ENCODE measurements at places on chromosomes 16 and 17.

DNA sequence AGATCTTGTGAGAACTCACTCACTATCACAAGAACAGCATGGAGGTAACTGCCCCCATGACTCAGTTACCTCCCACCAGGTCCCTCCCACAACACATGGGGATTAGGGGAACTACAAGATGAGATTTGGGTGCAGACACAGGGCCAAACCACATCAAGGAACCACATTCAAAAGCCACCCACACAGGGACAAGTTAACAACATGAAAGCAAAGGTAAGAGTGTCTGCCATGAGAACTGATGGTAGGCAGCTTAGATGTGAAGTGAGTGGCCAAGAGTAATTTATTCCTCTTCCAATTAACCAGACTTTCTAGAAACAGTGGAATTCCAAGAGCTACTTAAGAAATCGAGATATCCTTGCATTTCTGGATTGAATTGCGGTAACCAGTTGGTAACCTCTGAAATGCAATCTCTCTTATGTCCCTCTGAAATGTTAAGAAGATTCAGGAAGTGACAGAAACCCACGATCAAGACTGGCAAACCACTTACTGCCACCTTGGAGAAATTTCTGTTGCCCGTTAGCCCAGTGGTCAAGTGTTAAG, 167.4 kb upstream of the CACNG5 start:
- DNase-seq, result no peak

- DNase-seq, result peak; percentile 17
Measured at GRCh38 chr16:12758031-12758669, 45.5 kb downstream of the CPPED1 start.

DNA sequence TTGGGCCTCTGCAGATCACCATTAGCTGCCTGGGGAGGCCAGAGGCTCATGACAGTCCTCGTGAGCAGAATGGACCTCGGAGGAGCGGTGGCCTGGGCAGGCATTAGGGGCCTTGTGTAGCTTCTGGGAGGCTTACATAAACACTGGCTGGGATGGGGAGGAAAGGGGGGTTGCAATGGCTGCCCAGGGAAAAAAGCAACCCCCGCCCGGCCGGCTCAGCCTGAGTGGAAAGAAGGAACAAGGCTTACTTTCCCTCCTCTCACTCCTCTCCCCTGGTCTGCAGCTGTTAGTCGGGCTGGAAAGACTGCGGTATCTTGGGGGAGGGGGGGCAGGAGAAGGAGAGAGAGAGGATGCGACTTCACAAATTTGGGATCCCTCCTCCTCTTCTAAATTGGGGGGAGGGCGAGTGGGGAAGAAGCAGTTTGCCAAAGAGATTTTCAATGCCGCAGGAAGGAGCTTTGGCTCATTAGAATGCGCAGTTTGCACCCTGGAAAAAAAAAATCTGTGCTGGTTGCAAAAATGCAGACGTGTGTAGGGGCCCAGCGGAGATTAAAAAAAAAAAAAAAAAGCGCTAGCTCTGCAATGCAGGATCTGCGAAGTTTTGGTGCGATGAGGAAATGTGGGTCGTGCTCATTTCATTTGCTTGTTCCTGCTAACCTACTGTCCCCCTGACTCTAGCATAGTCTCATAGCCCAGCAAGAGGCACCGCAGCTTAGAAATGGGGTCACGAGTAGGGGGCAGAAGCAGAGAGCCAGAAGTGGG, 6.6 kb upstream of the NR1D1 start:
- no peak for DNase-seq

DNA sequence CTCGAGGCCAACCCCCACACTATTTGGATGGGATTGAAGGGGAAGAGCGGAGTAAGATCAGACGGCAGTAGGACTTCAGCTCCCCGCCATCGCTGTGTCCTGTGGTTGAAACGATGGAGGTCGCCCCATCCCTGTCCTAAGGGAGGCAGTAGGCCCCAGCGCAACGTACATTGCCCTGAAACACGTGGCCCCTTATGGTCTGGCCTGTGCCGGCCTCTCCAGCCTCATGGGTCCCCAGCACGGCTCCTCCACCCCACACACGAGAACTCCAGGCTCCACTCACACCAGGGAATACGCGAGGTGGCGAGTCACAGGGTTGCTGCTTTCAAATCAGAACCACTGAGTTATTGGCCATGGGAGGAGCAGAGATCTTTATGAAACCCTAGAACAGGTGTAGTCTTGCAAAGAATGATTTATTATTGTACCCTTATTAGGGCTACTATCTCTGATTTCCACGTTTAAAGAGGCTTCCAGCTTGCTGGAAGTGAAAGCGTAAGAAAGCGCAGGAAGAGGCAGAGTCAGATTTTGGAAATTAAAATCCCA, 669 bp upstream of the DCTPP1 start:
- DNase-seq, result no peak

DNA sequence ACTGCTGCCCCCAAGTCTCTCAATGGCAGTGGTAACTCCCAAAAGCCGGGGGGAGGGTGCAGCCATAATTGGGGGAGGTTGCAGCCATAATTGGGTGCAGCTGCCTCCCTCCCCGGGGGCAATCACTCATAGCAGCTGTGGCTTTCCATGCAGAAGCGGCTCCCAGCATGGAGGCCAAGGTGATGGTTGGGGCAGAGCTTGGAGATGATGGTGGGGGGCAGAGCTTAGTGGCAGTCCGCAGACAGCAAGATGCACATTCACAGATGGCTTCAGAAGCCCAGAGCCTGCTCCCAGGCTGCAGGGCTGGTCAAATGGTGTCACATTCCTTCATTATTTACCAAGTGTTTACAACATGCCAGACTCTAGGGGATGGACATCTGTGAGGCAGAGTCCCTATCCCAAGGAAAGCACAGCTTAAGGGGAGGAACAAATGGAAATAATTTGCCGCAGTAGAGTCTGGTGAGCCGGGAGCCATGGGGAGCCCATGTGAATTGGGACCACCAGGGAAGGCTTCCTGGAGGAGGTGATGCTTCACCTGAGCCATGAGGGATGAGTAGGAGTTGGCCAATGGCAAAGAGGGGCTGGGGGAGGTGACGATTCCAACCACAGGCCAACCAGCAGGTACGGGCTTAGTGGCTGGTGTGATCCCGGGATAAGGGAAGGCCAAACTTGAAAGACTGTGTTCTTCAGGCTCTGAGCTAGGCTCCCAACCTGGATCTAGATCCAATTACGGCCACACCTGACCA, 8.1 kb downstream of the DOC2B start:
- no peak for DNase-seq

DNA sequence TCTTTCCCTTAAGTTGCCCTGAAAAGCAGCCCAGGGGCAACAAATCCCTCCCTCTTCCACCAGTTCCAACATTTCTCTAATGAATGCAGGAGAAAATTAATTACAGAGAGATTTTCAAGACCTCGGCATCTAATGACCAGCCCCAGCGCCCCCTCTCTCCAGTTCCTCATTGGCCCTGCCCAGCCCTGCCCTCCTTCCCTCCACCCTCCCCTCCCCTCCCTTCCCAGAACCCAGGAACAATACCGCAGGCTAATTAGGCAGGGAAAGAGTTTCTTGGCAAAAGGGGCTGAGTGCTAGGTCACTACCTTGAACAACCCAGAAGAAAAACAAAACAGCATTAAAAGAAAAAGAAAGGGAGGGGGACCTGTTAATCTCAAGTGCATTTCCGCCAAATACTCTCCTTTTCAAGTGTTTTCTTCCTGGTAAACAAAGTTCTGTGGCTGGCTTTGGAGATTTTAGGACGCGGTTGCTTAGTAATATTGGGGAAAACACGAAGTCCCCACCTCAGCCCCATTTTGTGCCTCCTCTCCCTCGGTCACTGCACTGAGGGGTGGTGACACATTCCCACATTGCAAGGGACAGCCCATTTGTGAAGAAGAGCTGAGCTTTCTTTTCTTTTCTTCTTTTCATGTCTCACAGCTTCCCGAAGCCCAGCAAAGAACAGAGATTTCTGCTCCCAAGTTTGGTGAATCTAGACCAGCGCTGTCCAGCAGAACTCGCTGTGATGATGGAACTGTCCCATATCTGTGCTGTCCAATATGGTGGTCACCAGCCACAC, 215.4 kb downstream of the SOX9 start:
- no peak for DNase-seq

All from urinary bladder (tissue), 4 donors.